ENCODE measurements at places on chromosomes 2 and 18.

DNA sequence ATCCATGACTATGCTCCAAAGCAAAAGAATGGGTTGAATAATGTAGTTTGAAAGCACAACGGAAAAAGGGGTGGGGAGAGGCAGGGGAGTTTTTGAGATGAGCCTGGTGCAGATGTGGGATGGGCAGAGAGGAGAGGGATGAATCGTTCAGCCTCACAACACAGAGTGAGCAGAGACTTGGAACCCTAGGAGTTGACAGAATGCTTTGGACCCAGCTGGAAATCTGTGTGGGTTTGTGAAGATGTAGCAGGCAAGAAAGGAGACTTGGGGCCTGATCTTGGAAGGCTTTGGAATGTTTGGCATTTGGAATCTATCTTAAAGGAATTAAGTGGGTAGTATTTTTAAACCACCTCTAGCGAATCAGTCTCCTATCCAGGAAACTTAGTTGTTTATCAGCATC lies 66.0 kb upstream of the KCTD1 start:
- DNase-seq, result no peak

DNA sequence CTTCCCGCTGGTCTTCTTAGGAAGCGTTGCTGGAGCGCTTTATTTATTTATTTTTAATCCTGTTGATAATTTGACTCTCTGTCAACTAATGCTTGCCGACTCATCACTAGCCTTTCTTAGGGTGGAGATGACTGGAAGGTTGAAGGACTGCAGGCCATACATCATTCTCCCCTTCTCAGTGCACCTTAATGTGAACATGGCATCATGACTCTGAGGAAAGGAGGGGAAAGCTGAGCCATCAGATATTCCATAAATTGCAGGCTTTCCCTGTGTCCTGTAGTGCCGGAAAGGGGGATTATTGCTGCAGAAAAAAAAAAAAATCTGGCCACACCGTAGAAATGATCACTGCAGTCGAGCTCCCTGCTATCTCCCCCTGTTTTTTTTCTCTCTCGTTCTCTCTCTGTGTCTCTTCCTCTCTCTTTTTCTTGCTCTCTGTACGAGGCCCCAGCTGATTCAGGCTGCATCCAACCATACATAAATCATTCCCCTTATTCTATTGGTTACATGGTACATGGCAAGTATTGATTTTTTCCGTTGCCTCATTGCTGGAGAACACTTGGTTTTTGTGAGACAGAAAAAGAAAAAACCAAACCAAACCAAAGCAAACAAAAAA lies 125.8 kb upstream of the EFEMP1 start:
- DNase-seq, result no peak

DNA sequence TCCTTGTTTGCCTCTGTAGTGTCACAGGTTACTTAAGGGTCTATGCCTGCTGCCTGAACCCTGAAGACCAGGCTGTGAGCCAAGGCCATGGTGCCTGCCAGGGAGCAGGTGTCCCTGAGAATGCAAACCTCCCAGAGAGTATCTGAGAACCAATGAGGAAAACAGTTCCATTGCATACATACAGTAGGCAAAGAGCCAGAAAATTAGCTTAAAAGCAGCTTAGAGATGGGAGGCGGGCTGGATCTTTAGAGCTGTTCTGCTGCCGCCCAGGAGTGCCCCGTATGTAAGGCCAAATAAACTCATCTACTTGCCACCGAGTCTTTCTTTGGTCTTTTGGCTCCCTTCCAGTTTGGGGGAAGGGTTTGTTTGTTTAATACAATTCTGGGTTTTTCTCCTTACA lies 327.9 kb downstream of the CLIP4 start:
- no peak for DNase-seq

DNA sequence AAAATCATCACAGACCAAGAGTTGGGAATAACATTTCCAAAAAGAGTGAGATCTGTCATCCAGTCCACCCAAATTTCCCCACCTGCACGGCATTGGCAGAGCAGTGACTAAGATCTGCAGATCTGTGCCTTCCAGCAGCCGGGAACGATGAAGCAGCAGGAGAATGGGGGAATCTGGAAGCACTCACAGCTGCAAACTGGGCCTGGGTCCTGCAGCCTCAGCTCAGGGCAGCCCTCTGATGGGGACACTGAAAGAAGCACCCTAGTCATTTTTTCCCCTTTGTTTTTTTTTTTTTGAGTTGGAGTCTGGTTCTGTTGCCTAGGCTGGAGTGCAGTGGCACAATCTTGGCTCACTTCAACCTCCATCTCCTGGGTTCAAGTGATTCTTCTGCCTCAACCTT lies 4.4 kb upstream of the SAG start:
- no peak for DNase-seq

DNA sequence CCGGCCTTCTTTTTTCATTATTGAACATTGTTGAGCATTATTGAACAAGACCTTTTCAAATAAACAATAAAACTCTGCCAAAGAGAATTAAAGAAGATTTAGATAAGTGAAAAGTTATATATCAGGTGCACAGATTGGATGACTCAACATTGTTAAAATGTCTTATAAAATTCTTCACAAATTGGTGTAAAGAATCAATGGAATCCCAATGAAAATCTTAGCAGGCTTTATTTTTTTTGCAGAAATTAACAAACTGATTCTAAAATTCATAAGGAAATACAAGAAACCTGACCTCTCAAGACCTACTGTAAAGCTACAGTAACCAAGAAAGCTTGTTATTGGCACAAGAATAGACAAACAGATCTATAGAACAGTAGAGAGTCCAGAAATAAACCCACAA lies 70.3 kb downstream of the LAMA1 start:
- DNase-seq, result no peak

- DNase-seq, result peak; percentile 62
These were observed 9.4 kb upstream of the IL1RL1 start for GRCh38 chr2:102301867-102302362.

DNA sequence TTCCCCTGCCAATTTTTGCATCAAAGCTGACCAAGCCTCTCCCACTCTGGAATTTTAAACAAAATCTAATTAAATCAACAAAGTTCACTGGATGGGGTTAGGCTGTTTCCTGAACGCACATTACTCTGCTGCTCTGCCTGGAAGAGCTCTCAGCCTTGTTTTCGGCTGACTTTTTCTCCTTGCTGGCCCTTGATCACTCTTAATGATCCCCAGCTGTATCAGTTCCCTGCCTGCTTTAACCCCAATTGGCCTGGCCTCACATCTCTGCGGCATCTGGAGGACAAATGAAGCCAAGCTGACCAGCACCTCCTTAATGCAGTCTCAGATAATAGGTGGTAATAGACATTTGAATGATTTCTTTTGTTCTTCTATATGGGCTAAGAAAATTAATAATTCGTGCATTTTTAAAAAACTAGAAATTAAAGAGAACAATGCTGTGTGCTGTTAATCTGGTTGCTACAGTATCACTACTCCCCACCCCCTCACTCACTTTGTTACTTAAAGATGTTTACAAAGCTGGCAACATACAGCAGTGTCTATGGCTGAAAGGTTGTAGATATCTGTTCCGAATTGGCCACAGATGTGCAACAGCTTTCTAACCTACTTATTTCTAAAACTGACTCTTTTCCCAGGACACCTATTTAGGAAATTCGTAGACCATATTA lies 415.2 kb upstream of the KCNH7 start:
- no peak for DNase-seq

- no peak for DNase-seq
These were observed 67.0 kb downstream of the PMS1 start for GRCh38 chr2:189851174-189851826.

DNA sequence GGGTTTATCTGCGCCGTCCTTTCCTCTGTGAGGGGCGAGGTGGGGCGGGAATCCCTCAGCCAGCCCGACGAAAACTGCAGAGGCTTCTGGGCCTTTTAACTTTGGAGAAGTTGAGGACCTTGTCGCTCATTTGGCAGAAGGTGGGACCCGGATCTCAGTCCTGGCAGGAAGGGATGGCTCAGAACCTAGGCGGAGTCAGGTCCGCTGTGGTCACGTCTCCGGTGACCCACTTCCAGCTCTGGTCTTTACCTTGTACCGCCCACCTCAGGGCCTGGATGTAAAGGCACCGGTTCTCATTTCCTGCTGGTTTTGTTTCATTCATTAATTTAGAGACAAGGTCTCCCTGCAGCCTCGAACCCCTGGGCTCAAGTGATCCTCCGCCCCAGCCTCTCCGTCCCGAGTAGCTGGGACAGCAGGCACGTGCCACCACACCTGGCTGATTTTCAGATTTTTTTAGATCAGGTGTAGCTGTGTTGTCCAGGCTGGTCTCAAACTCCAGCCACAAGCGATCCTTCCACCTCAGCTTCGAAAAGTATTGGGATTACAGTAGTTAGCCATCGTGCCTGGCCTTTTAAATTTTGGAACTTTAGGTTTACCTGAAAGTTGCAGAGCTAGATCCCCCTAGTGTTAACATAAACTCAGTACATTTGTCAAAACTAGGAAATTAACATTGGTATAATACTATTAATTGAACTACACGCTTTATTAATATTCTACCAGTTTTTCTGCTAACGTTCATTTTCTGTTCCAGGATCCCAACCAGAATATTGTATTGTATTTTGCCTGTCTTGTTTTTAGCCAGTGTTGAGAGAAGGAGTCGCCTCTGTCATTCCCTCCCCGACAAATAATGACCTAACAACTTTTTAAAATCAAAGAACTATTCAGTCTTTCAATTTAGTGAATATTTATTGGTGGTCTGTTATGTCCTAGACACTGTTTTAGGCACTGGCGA lies 852 bp downstream of the POLI start:
- peak; percentile 47 for DNase-seq

- DNase-seq, result no peak
These were observed 29.9 kb downstream of the EPB41L3 start for GRCh38 chr18:5513947-5514346.

DNA sequence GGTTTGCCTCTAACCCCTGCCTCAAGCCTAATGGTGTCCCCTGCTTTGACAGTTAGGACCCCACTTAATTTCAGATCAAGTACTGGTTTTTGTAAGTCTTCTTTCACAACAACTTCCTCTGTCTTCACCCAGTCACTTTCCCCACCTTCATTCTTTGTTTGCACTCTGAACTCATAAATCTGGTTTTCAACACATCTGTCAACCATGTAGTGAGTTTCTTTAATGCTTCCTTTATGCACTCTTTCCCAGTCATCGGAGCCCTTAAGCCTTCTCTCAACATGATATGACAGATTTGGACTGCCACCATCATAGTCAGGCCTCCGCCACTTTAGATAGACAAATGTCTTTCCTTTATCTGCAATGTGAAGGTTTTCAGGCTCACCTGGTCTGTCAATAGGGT lies 109.1 kb downstream of the PLEKHA3 start:
- DNase-seq, result no peak

GRCh38 chr2:26887151-26887550 lies 39.2 kb downstream of the DPYSL5 start:
- DNase-seq, result no peak

- DNase-seq, result no peak
These were observed 61.1 kb downstream of the POLR1A start for GRCh38 chr2:86044614-86045013.

DNA sequence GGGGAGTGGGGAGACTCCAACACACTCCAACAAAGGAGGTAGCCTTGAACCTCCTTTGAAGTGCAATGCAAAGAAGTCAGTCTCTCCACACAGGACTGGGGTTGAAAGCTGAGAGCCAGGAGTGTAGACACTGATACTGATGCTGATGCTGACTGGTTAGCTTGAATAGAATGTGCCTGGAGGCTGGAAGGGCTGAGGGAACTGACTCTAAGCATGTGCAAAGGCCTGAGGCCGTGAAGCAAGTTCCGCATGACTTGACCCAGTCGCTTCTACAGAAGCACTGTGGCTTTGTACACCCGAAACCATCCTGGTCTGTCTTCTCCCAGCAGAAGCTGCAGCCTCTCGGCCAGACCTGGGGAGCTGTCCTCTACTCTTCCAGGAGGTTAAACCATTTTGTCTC lies 10.4 kb downstream of the FOXI3 start:
- DNase-seq, result no peak

DNA sequence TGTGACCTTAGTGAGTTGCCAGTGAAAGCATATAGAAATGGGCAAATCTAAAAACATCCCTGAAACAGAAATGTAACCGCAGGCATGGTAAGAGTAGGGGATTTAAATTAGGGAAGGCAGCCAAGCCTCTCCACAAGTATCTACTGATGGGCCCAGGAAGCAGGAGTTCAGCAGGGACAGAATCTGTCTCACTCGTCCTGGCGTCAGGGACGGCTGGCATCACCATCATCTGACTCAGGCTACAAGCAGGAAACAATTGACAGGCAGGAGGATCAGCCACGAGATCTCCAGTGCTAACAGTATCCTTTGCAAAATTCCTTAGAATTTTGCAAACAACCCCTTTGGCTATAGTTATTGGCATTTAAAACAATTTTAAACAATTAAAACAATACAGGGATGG lies 61.3 kb downstream of the SMAD4 start:
- no peak for DNase-seq

GRCh38 chr2:128187032-128187654 lies 96.1 kb downstream of the UGGT1 start:
- no peak for DNase-seq

GRCh38 chr2:153222231-153223165 lies 256.1 kb downstream of the RPRM start:
- DNase-seq, result no peak

DNA sequence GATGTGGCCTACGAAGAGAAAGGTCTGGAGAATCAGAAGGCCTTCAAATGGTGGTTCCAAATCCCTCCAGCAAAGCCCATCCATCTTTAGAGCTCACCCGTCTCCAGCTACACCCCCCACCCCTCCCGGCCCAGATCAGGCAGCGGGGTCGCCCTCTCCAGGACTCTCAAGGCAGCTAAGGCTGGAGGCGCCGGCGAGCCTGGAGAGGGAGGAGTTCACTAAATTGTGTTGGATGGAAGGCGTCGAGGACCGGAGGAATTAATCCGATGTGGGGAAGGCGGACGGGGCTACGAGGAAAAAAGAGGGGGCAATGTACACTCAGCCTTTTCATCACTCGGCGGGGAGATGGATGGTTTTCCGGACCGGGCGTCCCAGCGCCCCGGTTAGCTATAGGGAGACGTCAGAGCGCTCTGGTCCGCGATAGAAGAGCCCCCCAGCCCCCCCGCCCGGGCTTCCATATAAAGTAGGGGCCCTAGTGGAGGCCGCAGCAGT lies at the start of gene GRP:
TSS of gene GRP (plus strand) at position 487 of the 492 bp plus-strand sequence. CDS start 108 bp downstream, outside the sequence.
- DNase-seq, result no peak

DNA sequence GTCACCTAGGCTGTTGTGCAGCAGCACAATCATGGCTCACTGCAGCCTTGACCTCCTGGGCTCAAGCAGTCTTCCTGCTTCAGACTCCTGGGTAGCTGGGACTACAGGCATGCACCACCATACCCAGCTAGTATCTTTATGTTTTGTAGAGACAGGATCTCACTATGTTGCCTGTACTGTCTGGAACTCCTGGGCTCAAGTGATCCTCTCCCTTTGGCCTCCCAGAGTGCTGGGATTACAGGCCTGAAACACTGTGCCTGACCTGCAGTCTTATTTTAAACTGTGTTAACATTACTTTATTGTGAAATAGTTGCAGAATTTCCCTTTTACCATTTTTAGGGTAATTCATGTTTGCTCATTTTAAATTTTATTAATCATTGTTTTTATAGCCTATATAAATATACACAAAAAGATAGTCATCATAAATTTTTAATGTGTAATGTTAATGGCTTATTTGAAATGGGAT lies 24.6 kb downstream of the EML4 start:
- DNase-seq, result no peak

GRCh38 chr18:8814206-8814605 lies 108.8 kb downstream of the MTCL1 start:
- no peak for DNase-seq

- DNase-seq, result no peak
These were observed 12.2 kb downstream of the RAB31 start for GRCh38 chr18:9720327-9720726.

All from stimulated activated naive CD8-positive, alpha-beta T cell treated with anti-CD3 and anti-CD28 coated beads, Interleukin-15, amount 100 ng/mL, for 72 hours (primary cell).